ENCODE measurements at places on chromosomes 6 and 20.

DNA sequence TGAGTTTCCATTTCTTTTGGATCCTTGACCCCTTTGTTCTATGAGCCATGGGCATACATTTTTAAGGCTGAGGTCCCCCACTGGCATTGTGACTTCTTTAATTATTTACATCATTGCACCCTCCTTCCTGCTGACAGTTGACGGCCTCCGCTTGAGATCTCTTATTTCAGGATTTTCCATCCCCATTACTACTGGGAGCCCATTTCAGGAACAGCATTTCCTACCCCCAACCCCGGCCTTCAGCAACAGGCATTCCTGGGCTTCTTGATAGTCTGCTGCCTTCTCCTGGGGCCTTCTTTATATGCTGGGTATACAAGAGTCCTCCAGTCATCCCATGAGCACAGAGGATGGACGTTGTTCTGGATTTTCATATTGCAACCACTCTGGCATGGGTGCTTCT is 3.8 kb downstream of the ULBP1 start:
- no peak for DNase-seq

- no peak for DNase-seq
Observed at GRCh38 chr6:7547315-7547714, 5.8 kb downstream of the DSP start.

DNA sequence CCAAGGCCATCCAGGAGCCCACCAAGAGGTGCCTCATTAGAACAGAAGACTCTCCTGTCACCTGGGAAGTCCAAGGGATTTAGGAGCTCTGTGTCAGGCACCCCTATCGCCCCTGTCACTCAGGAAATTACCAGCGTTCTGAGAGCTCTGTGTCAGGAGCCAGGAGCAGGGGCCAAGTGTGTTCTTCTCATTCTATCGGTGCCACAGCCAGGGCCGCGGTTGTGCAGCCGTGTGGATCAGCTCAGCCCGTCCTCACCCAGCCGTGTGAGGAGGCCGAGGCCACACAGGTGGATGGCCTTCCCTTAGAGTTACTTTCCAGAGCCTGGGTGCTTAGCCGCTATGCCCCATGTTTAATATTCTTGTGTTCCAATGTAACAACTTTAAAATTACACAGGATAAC is 9.8 kb downstream of the MTG2 start:
- no peak for DNase-seq

DNA sequence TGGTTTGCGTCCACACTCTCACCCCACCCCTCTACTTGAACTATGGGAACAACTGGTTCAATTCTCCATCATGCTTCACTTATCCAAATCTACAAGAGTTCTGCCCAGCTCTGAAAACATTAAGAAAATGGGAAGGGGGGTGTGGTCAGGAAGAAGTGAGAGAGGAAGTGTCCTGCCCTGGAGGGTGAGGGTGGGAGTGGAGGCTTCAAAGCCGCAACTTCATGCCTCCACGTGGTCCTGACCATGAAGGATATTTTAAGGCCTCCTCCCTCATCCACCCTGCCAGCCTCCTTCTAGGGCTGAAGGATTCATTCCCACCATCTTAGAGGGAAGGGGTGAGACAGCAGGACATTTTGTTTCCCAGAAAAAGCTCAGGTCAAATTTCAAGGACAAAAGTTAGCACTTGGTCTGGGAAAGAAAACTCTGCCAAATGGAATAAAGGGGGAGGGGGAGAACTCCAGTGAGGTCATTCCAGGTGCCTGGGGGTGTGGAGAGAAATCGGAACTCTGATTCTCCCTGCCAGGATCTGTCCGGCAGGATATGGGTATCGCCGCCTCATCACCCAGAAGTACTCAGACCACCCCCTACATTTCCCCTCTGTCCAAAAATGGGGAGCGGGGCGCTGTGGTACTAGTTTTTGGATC is 4.9 kb downstream of the RIMS4 start:
- DNase-seq: no peak

DNA sequence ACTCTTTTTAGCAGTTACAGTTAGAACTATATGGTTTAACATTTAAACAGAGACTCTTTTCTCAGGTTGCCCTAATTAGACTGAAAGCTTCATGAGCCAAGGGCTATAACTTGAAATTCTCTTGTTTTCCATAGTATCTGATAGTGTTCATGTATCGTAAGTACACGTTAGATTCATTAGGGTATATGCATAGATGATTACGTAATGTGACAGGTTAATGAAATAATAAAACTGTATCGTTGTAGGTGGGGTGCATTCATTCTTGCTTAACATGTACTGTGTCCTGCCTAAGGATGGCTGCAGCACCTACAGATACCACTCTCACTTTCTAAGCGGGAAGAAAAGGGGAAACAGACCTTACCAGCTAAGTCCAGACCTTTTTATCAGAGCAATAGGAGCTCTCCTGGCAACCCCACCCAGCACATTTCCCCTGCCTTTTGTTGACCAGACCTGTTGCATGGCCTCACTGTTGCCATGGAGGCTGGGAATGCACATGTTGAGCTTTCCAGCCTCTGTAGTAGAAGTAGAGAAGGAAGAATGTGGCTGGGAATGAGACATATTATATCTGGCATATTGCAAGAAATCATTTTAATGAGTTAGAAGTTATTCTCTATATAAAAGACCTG is 83.0 kb downstream of the MAP3K4 start:
- DNase-seq: no peak

DNA sequence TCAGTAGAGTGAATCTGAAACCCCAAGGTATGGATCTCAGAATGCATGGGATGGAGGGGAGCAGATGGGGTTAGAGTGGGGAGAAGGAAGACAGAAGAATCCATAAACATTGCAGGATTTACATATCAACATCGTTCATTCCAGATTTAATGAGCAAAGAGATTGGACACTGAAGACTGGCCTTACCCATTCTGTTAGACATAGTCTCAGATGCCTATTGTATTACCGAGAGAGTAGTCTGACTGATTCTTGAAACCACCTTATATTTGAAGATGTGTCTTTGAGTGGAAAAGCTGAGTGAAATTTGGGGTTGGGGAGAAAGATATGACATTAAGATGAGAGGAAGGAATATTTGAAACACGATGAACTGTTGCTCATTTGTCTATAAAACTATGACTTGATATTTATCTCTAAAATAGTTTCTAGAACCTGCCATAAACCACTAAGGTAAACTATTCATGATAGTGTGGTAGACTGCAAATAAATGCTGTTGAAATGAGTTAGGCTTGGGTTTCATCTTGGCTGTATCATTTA is 5.7 kb downstream of the HLA-DRA start:
- no peak for DNase-seq

DNA sequence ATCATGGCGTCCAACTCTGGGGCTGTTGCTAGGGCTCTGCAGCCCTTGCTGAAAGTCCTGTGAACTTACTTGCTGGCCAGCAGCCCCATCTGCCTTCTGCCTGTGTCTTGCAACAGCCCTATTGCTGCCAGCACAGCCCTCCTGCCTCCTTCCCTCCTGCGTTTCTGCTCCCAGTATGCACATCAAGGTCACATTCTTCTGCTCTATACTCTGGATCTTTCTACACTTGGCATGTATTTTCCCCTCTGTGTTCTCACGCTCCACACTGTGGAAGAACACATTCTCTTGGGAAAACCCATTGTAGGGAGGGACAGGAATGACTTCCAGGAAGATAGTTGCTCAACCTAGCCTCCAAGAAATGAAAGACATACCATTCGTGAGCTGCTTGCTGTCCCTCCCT is 80.9 kb upstream of the PHACTR2 start:
- no peak for DNase-seq

GRCh38 chr6:149454346-149454848 is 30.4 kb downstream of the ZC3H12D start:
- DNase-seq: no peak

DNA sequence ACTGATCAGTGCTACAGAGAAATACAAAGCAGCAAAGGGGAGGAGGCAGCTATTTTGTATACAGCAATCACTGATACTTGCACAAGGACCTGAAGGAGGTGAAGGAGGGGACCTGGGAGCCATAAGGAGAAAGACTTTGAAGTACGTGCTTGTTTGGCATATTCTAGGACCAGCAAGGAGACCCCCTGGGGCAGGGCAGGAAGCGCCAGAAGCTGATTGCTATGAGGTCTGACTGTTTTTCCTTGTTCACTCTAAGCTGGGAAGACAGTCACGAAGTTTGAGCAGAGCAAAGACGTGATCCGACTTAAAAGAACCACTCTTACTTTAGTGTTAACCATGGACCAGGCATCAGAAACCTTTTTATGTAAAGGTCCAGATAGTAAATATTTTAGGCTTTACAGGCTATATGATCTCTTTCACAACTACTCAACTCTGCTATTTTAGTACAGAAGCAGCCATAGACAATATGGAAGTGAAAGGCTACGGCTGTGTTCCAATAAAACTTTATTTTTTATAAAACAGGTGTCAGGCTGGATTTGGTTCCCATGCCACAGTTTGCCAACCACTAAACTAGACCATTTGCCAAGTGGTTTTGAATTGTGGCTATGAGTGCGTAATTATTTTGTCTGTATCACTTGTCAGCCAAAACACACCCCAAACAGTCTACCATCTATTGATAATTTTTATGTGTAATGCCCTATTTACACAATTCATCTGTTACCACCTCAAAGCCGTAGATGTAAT is 217.9 kb downstream of the PRL start:
- no peak for DNase-seq

DNA sequence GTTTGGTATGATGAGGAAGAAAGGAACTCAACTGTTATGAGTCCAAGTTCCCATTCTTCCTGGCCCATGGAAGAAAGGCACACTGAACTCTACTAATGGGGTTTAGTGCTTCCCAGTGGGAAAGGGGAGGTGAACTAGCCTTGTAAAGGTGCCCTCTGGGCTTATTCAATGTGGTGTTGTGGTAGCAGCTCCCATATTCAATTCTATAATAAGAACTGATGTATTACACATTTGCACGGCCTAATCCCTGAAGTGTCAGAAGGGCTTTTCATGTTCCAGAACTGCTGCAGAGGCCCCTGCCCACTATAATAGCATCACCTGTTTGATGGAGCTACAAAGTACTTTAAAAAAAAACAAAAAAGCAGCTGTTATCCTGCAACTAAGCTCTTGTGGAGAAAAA is 17.1 kb downstream of the PRKN start:
- DNase-seq: no peak

DNA sequence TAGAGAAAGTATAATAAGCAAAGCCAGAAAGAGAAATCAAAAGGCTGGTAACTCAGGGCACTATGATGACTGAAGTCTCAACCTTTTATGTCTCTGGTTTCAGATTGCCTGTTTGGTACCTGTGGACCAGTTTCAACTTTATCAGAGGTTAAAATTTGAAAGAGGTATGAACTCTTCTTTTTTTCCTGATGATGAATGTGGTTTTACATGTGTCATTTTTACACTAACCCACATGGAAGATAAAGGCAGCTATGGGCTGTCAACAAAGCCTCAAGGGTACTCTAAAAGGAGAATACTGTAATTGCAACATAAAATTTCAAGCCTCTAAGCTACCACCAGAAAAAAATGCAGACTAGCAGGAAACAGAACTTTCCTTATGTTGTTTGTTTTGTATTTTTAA is 52.4 kb downstream of the RNF144B start:
- no peak for DNase-seq

DNA sequence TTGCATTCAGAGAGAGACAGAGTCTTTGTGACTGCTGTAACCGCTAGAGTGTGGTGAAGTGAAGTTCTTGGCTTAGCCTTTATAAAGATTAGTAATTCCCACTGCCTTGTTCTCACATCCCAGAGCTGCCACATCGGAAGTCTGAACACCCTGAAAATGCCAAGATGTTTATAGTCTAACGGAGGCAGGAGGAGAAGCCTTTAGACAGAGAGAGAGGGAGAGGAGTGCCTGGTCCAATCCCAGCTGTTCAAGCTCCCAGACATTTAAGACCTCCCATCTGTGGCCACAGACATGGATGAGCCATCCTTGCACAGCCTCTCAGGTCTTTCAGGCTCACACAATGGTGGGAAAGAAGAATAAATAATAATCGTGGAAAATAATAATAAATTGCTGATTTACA is 1422.8 kb upstream of the EYS start:
- no peak for DNase-seq

DNA sequence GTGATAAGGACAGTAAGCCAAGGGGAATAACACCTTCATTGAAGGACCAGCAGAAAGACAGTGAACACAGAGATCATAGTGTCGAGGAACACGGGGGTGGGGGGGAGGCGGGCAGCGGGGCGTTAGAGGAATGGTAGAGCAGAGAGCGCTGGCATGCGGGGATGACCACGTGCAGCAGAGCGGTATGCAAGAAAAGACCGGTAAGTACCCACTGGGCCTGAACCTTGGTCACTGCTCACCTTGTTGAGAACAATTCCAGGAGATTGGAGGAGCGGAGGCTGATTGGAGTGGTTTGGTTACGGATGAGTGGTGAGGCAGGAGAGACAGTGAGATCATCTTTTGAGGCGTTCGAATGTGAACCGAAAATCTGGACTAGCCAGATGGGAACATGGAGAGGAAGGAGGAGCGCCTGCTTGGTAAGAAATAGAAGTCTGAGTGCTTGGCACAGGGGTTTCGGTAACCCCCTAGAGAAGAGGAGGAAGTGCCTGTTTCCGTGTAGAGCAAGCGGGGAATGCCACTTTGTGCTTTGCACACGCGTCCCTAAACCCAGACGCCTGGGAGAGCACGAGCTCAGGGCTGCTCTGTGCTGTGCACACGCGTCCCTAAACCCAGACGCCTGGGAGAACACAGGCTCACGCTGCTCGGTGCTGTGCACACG is 70.0 kb downstream of the FAM120B start:
- no peak for DNase-seq

DNA sequence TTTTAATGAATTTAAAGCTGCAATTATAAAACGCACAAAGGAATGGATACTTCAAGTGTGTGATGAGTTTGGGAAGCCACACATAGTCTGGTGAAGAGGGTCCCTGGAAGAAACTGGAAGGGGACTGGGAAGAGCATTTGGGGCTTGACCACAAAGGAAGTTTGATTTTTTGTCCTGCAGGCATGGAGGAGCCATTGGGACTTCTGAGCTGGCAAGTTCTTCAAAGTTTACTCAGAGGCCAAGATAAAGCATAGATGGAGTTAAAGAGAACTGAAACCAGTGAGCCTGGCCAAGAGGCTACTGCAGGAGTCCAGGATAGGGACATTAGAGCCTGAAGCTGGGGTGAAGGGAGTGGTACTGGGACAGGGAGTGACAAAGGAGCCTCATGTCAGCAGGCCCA is 95.0 kb downstream of the AIG1 start:
- no peak for DNase-seq

DNA sequence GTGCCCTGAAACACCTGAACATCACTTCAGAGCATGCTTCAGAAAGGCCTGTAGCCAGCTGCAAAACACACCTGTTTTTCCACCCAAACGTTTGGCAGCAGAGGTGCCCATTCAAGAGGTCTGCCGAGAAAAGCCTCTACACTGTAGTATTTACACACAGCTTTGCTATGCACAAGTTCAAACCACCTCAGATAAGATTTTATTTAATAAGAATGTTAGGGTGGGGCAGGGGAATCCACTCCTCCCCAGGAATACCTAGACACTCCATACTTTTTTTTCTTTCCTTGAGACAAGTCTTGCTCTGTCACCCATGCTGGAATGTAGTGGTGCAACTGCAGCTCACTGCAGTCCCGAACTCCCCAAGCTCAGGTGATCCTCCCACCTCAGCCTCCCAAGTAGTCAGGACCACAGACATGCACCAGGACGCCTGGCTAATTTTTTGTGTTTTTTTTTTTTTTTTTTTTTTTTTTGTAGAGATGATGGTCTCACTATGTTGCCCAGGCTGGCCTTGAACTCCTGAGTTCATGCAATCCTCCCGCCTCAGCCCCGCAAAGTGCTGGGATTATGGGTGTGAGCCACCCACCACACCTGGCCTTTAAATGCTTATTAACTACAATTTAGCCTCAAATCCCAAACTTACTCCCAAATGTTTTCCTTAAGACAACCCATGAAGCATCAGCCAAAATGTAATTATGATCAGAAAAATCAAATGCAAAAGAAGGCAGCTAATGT is 9.7 kb downstream of the MRPL14 start:
- DNase-seq: no peak
